ENCODE measurements at places on chromosomes 3 and 15.

DNA sequence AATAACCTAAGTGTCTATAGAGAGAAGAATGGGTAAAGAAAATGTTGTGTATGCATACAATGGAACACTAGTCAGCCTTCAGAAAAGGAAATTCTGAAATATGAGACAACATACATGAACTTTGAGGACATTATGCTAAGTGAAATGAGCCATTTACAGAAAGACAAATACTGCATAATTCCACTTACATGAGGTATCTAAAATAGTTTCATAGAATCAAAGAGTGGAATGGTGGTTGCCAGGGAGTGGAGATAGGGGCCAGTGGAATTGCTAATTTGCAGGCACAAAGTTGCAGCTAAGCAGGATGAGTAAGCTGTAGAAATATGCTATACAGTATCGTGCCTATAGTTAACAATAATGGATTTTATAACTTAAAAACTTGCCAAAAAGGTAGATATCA, 779.6 kb upstream of the ARPP21 start:
- no peak for DNase-seq

DNA sequence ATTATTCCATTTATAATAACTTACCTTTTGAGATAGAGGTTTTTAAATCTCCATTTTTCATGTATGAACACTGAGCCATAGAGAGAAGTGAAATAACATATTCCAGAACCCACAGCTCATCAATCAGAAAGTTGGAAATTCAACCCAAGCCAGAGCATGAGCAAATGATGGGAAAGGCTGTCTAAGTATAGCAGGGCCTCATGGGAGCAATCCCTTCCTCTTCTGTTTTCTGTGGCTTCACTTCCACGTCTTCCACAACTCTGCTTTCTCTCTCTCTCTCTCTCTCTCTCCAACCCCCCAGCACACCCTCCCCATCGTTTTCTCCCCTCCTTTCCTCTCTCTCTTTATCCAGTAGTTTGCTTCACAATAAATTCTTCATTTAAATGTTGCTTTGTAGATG, 14.8 kb upstream of the IL1RAP start:
- no peak for DNase-seq

DNA sequence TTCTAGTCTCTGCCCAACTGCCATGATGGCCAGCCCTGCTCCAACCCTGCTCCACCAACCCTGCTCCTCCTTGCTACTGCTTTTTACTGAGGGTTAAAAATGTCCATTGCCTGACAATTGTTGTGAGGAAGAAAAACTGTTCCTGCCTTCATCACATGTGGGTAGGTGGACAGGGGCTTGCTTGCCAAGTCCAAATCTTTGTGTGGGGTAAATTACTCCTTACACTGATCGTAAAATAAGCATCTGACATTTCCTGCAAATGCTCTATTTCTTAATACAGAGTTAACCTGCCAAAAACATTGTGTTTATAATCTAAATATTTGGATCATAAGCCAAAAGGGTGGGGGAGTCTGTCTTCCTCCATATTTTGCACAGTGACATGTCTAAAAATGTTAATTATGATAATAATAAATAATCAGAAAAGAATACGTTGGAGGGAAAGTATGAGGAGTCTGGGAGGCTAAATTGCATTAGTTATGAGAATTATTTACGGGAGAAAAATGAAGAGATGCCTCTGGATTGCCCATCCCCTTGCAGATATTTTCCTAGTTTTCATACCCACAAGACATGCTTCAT, 242.5 kb upstream of the TBL1XR1 start:
- peak; percentile 38 for DNase-seq

- no peak for DNase-seq
Observed at GRCh38 chr3:133161656-133162055, 123.5 kb downstream of the TMEM108 start.

DNA sequence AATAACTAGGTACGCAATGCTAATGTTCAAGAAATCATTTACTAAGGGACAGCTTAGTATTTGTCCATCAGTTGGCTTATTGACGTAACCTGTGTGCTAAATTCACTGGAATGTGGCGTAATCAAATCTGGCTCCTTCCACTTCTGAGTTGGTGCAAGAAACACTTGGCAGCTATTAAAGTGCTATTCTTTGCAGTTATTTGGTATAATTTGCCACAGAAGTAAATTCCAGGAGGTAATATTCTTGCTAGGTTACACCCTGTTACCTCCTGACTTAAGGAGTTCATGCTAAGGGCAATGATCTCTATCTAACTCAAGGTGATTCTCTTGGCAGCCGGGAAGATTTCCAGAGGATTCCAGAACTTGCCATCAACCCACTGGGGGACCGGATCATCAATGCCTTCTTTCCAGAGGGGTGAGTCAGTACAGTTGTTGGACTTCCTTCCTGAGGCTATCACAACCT, 25.5 kb downstream of the CHP1 start:
- peak; percentile 36 for DNase-seq

GRCh38 chr3:46971151-46971550, 5.4 kb downstream of the CCDC12 start:
- no peak for DNase-seq

DNA sequence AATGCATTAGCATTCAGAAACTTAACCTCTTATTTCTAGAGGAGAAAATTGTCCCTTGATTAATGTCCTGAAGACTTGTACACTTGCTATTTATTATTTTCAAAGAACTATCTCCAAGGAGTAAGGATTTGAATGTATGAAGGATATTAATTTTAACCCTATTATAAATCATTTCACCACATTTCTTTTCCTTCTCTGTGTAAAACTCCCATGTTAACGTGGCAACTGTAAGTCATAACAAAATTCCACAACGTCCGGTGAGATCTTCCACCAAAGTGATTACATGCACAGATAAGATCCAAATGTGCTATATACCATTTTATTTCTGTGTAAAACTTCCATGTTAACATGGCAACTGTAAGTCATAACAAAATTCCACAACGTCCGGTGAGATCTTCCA, 229.1 kb upstream of the ARHGEF26 start:
- DNase-seq: no peak

GRCh38 chr3:146092230-146092629, 68.8 kb downstream of the PLOD2 start:
- peak; percentile 47 for DNase-seq

DNA sequence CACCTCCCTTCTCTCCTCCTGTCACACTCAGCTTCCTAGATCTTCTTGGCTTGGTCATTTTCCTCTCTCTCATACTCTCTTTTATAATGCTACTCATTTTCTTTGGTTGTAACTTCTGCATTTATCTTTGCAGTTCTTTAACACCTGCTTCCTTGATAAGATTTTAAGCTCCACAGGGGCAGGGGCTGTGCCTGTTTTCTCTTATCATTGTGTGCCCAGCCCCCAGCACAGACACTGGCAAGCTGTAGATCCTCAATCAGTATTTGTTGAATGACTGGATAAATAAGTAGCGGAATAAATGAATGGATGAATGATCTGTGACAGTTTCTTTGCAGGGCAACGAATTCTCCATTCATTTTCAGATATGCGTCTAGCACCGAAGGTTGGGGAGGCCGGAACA, 64.3 kb upstream of the MEX3B start:
- DNase-seq: no peak

DNA sequence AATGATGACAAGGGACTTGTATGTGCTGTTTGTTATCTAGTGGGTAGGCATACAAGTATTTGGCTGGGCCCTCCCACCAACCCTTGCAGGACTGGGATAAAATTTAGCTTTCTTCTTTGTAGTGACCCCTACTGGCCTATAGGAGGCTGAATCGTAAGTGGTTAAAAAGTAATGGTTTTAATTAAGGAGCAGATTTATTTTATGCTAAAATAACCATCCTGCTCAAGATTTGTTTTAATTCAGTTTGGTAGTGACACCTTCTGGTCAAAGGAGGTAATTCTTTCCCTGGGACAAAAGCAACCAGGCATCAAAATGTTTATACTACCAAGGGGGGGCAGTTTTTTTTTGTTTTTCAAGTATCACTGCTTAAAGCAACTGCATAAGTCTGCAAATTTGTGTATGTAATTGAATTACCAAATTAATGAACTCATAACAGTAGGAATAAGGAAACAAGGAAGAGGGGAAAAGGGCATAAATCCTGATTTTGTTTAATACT, 70.7 kb downstream of the TOP2B start:
- DNase-seq: peak; percentile 89

- DNase-seq: no peak
Observed at GRCh38 chr3:49523756-49524747, 30.2 kb upstream of the BSN start.

DNA sequence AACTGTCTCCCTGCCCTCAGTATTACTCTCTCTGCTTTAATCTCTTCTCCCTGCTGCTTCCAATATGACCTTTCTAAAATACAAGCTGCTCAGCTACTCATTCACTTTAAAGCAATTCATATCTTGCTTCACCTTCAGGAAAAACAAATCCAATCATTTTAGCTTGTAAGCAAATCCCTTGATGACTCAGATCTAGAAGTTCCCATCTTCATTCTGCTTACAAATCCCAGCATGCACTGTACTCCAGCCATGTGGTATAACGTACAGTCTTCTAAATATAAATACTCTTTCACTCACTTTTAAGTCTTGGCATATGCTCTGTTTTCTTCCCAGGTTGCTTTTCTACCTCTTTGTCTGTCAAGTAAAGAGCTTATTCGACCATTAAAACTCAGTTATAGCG, 1009.1 kb upstream of the SEMA6D start:
- no peak for DNase-seq

- DNase-seq: peak; percentile 96
Observed at GRCh38 chr15:99708563-99708962, 24.7 kb downstream of the LYSMD4 start.

- peak; percentile 76 for DNase-seq
Observed at GRCh38 chr15:71052356-71052755, 62.9 kb upstream of the THSD4 start.

All from fibroblast of mammary gland (primary cell).